ENCODE measurements at places on chromosomes 3 and 15.

- ATAC-seq: no peak
Measured at GRCh38 chr3:177983320-177983719, 552.9 kb upstream of the KCNMB2 start.

DNA sequence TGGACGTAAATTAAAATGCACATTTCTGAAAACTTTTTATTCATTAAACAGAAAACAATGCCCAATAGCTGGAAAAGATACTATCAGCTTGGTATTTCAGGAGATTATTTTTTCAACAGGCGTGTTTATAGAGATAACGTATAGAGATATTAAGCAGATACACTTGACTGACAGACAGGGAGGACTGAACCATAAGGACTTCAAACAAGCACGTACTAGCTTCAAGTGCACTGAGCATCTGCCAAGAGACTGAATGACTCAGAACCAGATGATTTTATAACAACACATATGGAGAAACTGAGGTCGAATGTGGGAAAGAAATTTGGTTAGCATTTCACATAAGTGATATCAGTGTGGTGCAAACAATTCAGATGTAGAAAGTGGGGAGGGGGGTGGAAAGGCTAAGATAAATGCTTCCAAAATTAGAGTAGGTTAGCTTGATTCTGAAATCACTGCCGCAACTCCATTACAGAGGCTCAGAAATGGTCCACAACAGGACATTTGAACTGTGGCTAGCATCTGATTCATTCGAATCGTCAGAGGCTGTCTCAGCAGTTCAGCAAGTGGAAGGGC lies 103.5 kb downstream of the SEMA6D start:
- ATAC-seq: no peak

GRCh38 chr3:187648177-187648576 lies 22.0 kb downstream of the SST start:
- no peak for ATAC-seq

DNA sequence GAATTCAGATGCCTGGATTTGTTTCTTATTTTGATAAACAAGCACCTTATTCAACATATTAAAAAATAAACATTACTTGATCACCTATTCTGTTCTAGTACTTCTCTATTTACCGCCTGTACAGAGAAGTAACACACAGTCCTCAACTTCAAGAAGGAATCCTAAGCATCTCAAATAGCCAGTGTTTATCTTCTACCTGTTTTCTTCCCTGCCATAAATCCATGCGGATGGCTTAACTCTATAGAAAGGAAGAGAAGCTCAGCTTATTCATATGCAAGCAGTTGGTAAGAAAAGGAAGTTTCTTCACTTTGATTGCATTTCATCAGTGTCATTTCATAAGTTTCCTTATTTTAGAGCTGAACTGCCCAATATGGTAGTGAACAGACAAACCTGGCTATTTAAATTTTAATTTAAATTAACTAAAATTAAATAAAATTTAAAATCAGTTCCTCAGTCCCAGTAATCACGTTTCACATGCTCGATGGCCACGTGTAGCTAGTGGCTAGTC lies 210.0 kb upstream of the PEX5L start:
- ATAC-seq: no peak

DNA sequence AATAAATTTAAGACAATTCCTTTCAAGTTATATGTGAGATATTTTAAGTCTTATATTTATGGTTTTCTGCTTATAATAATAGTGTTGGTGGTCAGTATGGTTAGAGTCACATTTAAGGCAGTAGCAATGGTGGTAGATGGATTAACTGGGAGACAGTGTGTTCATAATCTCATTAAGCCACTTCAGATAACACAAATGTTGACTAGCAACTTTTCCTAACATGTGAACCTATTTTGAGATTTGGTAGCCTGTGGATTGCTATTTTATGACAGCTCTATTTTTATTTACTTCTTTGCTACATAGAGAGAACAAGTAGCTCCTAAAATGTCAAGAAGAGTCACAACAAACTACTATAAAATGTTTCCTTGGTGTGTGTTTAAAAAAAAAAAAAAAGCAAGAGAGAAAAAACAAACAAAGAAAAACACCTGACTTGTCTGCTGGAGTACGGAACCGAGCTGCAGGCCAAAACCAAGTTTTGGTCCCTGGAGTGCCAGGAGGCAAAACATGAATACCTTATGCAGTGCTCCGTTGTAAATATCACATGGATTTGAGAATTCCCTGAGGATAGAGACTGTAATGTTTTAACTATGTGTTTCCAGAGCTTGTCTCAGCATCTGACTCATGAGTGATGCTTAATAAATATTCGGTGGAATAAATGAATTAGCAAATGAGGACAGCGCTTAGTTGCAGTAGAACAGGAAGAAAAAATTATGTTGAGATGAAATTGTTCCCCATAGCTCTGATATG lies 457.1 kb upstream of the ROBO2 start:
- ATAC-seq: no peak

DNA sequence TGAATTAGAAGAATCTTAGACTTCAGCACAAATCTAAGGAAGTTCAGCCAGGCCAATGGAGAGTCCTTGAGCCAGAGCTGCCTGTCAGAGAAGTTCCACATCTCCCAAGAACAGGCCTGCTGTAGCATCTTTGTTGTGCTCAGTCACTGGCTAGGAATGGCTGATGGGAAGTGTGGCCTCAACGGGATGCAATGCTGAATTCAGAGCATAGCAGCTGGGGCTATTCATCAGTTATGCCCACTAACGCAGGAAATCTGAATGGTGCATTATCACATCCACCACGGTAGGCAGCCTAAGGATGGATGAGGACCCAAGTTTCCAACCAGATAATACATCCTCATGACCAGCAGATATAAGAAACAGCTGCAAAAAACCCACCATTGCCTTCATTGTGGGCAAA lies 3.2 kb upstream of the EIF1B start:
- no peak for ATAC-seq

DNA sequence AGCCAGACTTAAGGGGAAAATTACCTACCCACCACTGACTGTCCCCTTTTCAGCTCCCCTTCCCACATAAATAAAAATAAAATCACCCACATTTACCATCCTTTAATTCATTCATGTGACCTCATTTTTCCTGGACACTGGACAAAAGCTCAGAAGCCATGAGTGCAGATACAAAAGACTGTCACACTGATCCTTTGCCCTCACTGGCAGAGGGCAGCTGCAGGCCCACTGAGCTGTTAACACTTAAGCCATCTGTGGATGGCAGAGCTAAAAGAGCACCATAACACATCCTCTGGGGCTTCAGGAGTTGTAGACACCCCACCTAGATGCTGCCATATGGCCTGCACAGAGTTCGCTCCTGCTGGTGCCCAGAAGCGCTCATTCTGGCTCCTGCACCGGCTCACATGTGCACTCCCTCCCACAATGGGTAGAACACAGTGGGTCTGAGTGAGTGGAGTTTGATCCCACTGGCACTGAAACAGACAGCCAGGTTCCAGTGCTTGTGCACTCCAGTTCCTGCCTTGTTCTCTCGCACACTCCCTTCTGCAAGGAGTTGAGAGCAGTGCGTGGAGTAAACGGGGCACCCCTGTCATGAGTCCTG lies 38.8 kb downstream of the EDC3 start:
- ATAC-seq: no peak

- no peak for ATAC-seq
Measured at GRCh38 chr3:119585208-119585607, 5.9 kb downstream of the ADPRH start.

GRCh38 chr3:10561946-10562560 lies 56.7 kb upstream of the ATP2B2 start:
- no peak for ATAC-seq

DNA sequence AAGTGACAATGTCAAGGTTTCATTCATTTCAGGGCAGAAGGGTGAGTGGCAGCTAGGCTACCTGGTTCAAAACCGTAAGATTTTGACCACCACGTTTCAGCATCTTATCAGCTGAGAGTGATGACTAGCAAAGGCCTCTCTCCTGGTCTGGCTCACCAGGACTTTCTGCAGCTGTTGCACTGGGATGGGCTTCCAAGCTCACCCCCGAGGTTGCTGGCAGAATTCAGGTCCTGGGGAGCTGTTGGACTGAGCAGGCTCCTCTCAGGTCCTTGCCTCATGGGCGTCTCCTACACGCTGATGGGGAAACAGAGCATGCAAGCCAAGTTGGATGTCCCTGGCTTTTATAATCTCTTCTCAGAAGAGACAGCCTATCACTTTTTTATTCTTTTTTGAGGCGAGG lies 88.8 kb upstream of the RNU6-1 start:
- ATAC-seq: no peak

DNA sequence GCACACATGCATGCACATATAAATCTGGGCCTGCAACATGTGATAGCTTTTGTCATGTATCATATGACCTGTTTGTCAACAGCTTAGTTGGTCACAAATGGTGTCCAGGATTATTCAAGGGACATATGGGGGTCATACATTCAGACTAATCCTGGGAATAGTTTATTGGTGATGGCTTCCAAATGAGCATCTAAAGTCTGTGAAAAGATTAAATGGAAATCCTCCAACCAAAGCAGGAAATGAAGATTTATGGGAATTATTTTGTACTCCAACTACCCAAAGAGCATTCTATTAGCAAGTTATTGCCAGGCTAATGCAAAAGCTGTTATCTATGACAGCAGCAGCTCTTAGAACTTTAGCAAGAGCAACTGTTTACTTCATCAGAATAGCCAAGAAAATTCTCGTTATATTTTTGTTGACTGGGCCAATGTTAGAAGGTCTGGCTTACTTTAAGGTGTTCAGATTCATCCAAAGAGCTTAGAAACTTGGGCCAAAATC lies 7.1 kb downstream of the FSTL1 start:
- no peak for ATAC-seq

- peak; percentile 65 for ATAC-seq
Measured at GRCh38 chr3:113166719-113167492, 44.5 kb upstream of the BOC start.

DNA sequence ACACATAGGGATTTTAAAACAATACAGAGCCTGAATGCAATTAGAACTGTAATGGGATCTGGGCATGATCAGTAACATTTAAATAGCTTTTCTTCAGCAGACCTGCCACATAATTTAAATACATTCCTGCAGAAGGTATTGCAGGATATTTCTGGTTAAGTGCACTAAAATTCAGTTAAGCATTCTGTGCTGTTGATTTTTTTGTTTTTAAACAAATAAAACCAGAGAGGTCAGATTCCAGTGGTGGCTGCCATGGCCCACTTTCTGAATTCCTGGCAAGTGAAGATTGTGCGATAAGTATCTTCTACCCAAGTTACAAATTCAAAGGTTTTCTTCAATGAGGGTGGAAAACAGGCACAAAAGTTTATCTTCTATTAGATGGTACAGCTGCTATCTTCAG lies 98.7 kb downstream of the RAP2B start:
- no peak for ATAC-seq

DNA sequence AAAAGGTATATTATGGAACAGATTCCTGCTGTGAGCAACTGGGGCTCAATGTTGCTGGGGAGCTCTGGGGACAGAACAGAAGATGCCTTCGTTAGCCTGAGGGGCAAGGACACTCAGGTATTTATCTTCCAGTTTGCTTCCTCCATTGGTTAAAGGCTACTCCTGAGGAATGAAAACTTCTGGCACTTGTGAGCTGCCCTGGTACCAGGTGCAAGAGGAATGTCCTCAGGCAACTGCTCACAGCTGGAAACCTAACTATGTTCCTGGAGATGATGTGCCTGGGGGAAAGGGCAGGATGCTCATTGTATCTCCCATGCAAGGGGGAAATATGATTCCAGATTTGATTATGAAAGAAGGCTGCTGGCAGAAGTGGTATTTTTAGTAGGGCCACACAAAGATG lies 54.0 kb upstream of the BBX start:
- no peak for ATAC-seq

- no peak for ATAC-seq
Measured at GRCh38 chr3:172296248-172296974, 151.8 kb downstream of the GHSR start.

DNA sequence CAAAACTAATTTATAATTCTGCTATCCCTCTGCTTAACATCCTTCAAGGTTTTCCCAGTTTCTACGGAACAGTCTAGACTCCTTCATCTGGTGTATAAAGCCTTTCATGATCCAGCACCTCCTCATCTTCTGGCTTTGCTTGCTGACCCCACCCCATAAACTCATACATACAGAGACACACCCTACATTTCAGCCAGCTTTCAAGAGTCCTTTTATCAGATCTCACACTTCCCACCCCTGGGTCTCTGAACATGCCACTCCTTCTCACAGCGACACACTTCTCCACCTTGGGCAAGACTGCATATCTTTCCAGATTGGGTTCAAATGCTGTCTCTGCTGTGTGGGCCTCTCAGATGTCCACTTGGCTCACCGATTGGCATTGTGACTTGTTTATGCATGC lies 166.8 kb upstream of the LPP start:
- ATAC-seq: no peak

Data from gastroesophageal sphincter (tissue), 4 donors.